Activated naive CD4-positive, alpha-beta T cell treated with anti-CD3 and anti-CD28 coated beads, Interleukin-2, amount 10 ng/mL, durations not matched to agents 7 days and 5 days (primary cell): ENCODE measurements at places on chromosomes 11 and 22.

GRCh38 chr22:21568347-21569075 lies 997 bp downstream of the UBE2L3 start:
- peak; percentile 48 for DNase-seq

DNA sequence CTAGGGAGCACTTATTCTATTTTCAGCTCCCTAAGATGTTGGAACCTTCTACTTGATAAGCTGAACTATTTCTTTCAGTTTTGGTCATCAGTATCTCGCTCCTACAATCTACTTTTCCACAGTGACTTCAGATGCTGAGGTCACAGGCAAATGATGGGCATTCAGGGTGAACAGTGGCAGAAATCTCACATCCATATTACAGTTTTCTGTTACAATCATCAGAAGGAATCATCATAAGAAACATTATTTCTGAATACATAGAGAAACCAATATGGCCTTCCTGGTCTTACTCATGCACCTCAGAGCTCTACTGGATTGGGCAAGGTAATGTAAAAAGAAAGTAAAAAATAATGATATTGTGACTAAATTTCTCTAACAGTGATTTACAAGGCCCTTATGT lies 39.4 kb upstream of the DDI1 start:
- no peak for DNase-seq

DNA sequence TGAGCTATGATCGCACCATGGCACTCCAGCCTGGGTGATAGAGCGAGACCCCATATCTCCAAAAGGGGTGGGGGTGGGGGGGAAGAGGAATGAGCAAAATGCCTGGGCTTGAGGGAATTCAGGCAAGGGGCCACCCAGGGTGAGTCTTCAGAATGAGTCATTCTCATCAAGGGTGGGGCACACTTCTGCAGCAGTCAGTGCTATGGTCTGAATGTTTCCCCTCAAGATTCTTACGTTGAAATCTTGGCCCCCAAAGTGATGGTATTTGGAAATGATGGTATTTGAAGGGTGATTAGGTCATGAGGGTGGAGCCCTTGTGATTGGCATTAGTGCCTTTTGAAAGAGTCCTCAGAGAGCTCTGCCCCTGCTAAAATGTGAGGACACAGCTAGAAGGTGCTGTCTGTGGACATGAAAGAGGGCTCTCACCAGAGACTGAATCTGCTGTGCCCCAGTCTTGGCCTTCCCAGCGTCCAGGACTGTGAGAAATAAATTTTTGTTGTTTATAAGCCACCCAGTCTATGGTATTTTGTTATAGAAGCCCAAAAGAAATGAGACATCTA lies 86.4 kb upstream of the THY1 start:
- DNase-seq, result no peak

DNA sequence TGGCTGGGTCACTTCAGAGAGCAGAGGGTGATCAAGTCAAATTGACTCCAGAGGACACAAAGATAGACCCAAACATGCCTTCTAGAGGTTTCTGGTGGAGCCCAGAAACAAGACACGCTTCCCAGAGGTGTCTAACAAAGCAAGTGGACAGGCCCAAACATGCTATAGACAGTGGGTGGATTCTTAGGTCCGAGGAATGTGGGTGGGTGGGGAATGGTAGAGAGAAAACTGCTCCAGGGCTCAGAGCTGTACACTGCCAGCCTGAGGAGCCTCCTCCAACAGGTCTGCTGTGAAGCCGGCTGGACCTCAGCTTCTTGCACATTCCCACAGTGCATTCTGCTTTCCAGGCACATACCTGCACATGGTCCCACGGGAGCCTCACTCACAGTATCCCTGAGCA lies 116.8 kb upstream of the NECTIN1 start:
- DNase-seq, result no peak

- DNase-seq, result no peak
Observed at GRCh38 chr22:19626042-19626587, 88.2 kb upstream of the SEPTIN5 start.

DNA sequence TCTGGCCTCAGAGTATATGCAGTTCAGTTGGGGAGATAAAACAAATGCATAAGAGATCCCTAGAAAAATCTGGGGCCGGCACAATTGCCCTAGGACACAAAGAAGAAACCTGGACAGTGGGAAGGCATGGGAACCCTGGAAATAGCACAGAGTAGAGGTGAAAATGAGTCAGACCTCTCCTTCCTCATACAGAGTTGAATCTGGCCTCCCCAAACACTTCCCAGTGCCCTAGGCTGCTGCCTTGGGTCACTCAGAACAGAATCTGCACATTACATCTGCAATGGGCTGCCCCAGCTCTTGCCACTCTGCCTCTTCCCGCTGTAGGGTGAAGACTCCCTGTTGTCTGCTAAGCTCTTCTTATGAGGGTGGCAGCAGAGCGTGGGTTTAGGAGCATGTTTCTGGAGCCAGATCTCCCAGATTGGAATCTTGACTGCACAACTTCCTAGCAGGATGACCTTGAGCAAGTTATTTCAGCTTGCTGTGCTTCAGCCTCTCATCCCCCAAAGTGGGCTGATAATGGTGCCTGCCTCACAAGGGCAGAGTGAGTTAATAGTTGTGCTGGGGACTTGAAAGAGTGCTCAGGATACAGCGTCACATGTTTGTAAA lies 47.1 kb upstream of the NECTIN1 start:
- DNase-seq, result no peak

DNA sequence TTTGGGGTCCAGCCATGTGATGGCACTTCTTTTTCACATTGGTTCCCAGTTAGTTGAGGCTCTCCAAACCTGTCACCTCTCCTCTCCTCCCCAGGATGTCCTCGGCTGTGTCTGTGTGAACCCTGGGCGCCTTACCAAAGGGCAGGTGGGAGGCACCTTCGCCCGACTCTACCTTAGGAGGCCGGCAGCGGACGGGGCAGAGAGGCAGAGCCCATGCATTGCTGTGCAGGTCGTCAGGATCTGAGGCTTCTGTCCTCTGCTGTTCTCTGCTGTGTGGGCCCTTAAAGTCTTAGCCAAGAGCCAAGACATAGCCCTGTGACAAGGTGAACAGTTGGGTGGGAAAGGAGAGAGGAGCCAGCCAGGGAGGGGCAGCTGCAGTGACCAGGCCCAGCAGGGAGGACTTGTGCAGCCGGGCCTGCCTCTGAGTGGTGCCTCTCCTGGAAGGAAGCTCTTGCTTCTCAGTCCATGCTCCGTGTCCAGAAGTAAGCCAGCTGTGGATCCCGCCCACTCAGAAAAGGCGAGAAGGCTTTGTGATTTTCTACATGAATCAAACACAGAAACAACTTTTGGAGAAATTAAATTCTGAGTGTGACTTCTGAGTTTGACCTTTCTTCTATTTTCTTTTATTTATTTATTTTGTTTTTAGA lies 17.5 kb upstream of the CDC42EP2 start:
- DNase-seq, result no peak

GRCh38 chr11:128302425-128303186 lies 284.8 kb downstream of the ETS1 start:
- peak; percentile 84 for DNase-seq

DNA sequence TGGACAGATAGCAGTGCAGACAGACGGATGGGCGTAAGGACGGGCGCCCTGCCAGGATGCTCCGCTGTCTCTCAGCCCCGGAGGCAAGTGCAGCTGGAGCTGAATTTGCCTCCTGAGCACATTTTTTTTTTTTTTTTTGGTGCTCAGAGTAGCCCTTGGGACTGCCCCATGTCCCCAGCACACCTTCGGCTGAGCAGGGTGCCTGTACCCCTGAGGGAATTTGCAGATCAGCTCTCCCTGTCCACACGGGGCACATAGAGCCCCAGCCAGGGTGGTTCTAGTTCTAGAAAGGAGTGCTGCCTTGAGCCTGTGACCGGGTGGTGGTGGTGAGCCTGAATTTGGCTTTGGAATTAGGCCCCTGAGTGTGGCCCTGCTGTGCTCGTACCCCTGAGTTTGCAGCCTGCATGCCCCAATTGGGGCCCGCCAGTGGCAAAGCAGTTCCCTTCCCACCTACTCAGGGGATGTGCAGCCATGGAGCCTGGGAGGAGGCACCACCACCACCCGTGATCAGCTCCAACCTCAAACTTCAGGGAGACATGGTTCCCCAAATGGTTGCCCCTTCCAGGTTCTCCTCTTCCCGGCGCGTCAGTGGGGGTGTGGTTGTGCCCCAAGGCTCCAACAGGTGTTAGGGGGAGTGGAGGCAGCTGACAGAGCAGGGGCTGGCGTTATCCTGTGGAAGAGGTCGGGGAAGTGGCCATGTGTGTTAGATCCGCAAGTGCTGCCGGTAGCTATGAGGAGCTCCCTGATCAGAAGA lies 1232.7 kb downstream of the BRD1 start:
- no peak for DNase-seq

- no peak for DNase-seq
Observed at GRCh38 chr11:122850076-122850631, 11.9 kb downstream of the CRTAM start.

GRCh38 chr11:15519124-15519791 lies 404.5 kb downstream of the INSC start:
- DNase-seq, result no peak

- DNase-seq, result no peak
Observed at GRCh38 chr11:74777877-74778276, 29.2 kb downstream of the RNF169 start.

GRCh38 chr22:24894220-24894975 lies 52.1 kb downstream of the LHFPL7 start:
- no peak for DNase-seq

- no peak for DNase-seq
Observed at GRCh38 chr11:115104851-115105453, 399.3 kb downstream of the CADM1 start.

GRCh38 chr11:16097543-16097942 lies 258.8 kb downstream of the SOX6 start:
- no peak for DNase-seq

- DNase-seq, result no peak
Observed at GRCh38 chr11:128949791-128950454, 7.3 kb upstream of the TP53AIP1 start.

GRCh38 chr11:2923446-2924375 lies 5.5 kb downstream of the PHLDA2 start:
- DNase-seq, result no peak

DNA sequence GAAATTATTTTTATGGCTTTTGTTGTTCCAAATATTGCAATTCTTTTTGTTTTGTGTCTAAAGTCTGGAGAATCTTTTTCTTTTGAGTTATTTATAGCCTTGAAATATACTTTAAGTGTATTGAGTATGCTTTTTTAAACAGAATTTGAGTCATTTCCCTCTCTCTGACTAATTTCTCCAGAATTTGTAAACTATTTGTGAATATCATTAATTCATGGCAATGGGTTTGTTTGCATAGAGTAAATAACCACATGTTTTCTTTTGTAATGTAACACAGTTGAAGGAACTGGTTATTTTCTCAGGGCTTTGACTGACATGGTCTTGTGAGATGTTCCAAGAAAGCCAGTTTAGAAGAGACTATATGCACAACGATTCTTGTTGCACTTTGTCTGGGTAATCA lies 30.9 kb upstream of the MPEG1 start:
- no peak for DNase-seq
